ENCODE measurements at places on chromosomes 7 and 10.

DNA sequence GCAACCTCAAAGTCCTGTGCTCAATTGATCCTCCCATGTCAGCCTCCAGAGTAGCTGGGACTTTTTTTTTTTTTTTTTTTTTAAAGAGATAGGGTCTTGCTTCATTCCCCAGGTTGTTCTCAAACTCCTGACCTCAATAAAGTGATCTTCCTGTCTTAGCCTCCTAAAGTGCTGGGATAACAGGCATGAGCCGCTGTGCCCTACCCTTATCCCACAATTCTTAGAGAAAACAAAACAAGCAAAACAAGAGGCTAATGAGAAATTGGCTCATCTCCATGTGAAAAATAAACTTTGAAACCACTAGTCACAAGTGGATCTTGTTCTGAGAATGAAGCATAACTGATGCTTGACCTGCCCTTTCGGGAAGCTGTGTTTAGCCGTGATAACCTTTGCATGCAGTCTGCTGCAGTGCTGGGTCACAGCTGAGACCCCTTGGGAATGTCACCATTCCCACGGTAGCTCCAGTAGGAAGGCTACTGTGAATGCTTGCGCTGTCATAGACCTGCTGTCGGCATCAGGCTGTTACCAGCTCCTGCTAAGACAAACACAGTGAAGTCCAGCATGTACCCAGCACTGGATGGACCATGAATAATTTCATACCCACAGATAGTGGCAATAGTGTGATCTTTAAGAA, 290.7 kb upstream of the KIAA1217 start:
- no peak for DNase-seq

GRCh38 chr10:110556969-110557601, 10.4 kb upstream of the SMC3 start:
- peak; percentile 75 for DNase-seq

DNA sequence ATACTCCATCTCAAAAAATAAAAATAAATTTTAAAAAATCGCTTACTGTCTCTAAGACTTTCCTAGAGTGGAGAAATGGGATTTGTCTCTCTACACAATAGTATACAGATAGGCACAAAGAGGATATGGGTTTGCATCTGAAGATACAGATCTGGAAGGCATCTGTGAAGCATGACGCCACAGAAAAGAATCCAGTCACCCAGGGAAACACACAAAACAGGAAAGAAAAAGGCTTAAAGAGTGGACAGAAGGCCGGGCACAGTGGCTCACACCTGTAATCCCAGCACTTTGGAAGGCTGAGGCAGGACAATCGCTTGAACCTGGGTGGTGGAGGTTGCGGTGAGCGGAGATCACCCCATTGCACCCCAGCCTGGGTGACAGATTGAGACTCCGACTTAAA, 61.3 kb downstream of the SKIDA1 start:
- no peak for DNase-seq

DNA sequence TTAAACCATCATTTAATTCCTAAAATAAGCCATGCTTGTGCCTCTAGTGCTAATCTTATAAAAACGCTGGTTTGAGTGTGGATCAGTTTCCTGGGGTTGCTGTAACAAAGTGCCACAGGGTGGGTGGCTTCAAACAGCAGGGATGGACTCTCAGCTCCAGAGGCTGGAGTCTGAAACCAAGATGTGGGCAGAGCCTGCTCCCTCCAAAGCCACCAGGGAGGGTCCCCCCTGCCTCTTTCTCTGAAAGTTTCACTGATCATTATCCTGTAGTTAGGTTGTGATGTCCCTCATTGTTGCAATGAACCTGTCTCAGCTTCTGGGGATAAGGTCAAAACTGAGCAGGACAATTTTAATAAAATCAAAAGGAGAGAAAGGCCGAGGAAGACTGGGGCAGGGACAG, 251.9 kb upstream of the TCERG1L start:
- no peak for DNase-seq

DNA sequence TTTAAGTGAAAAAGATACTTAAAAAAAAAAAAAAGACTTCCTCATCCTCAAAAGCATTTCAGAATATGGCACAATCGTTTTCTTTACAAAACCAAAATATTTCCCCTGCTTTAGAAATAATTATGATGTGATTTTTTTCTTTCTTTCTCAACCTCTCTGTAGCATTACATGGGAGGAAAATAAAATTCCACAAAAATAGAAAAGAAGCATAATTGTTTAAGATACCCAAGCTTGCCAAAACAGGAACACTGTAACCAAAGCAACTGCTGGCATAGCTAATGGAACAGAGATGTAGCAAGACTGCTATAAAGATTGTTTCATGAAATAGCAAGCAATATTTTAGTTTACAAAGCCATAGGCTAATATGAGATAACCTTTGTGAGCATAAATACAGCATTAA, 75.6 kb upstream of the GPR22 start:
- DNase-seq = no peak

- DNase-seq = no peak
Measured at GRCh38 chr7:52053525-52053924, 736.9 kb upstream of the COBL start.

- no peak for DNase-seq
Measured at GRCh38 chr10:1151076-1152033, 95.2 kb downstream of the WDR37 start.

- no peak for DNase-seq
Measured at GRCh38 chr7:111308691-111309090, 217.8 kb downstream of the LRRN3 start.

- DNase-seq = no peak
Measured at GRCh38 chr7:107551936-107552335, 11.8 kb downstream of the COG5 start.

- no peak for DNase-seq
Measured at GRCh38 chr10:84548869-84549268, 220.5 kb downstream of the CCSER2 start.

- no peak for DNase-seq
Measured at GRCh38 chr7:47326220-47326619, 255.7 kb downstream of the TNS3 start.

GRCh38 chr7:71131256-71132126, 453 bp upstream of the GALNT17 start:
- DNase-seq = no peak

DNA sequence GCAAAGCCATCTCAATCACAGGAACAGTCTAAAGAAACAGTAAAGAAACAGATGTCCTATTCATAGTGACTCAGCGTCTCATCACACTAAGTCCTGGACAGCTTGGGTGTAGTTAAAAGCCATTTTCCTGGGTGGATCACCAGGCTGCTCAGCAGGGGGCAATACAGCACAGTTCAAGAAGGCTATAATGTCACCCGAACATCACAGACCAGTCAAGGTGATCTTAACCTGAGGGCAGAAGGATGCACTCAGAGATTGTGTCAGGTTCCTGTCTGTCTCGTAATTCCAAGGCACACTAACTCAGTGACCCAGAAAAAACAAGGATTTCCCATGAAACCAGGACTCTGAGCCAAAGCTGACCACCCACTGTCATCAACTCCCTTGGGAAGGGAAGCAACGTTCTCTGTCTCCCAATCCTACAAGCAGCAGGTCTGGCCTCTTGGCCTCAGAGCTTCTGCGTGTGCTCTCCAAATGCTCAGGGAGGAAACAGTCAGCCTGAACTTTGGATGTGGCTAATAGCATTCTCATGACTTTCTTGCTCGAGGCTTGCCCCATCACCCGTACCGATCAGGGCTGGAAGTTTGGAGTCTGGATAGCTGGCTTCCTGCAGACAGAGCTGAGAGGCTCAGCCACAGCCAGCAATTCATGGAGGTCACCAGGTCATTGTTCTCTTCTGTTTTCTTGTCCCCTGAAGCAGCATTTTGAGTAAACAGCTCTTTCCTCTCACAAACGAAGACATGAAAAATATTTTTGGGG, 90.4 kb upstream of the FAM171A1 start:
- DNase-seq = no peak

DNA sequence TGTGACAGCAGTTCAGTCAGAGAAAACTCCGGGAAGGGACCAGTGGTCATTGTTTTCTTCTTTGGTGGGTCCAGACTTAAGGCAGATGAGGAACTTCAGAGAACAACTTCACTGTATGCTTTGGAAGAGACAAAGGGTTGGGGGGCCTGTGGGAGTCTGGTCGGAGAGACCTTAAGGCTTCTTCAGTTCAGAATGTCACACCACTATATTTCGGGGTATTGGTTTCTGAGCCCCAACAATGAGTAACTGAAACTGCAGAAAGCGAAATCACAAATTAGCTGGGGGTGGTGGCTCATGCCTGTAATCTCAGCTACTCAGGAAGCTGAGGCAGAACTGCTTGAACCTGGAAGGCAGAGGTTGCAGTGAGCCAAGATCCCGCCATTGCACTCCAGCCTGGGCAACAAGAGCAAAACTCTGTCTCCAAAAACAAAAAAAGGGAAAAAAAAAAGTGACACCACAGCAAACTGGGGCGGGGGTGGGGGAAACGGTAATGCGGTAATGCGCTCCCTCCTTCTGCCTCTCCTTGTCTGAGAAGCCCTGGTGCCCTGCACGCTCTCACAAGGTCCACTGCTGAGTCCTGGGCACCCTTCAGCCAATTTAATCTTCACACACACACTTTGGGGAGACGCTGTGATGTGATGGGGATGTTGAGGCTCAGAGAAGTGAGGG, 2.2 kb upstream of the ADIRF start:
- peak; percentile 23 for DNase-seq

- DNase-seq = peak; percentile 39
Measured at GRCh38 chr10:42866115-42866995, 83.8 kb downstream of the BMS1 start.

DNA sequence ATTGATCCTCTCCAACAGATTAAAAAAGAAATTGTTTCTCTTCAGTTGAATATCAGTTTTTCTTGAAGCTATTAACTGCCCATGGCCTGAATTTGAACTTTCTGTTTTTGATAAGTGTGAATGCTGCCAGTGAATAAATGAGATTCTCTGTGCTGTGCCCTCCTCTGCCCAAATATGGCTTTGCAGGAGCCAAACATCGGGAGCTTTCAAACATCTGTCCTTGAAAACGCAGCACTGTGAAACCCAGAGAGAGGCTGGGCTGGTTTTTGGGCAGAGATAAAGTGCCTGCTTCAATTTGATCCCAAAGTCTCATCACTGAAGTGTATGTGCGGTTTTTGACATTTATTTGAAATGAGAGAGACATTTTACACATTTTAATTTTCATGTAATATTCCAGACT, 268.3 kb upstream of the SHH start:
- DNase-seq = no peak

- no peak for DNase-seq
Measured at GRCh38 chr7:149854611-149855360, 16.6 kb downstream of the ZNF862 start.

DNA sequence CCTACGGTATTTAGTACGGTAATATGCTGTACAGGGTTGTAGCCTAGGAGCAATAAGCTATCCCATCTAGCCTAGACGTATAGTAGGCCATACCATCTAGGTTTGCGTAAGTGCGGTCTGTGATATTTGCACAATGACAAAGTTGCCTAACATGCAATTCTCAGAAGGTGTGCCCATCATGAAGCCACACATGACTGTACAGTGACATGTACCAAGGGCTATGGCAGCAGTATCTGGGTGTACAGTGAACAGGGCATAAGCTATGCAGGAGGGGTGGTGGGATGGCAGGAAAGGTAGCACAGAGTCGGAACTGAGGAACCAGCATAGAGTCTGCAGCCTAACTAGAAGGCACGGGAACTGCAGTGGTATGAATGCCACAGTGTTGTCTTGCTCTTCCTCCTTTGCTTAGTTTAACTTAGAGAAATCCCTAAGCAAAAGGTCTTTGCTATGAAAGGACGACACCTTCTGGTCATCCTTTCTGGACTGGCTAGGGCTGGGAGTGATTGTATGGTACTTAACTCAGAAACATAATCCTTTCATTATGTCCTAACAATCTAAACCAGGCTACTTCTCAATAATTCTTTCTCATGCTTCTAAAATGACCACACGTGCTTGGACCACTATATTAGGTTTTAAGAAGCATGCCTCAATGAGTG, 93.5 kb downstream of the DYNC1I1 start:
- DNase-seq = no peak

DNA sequence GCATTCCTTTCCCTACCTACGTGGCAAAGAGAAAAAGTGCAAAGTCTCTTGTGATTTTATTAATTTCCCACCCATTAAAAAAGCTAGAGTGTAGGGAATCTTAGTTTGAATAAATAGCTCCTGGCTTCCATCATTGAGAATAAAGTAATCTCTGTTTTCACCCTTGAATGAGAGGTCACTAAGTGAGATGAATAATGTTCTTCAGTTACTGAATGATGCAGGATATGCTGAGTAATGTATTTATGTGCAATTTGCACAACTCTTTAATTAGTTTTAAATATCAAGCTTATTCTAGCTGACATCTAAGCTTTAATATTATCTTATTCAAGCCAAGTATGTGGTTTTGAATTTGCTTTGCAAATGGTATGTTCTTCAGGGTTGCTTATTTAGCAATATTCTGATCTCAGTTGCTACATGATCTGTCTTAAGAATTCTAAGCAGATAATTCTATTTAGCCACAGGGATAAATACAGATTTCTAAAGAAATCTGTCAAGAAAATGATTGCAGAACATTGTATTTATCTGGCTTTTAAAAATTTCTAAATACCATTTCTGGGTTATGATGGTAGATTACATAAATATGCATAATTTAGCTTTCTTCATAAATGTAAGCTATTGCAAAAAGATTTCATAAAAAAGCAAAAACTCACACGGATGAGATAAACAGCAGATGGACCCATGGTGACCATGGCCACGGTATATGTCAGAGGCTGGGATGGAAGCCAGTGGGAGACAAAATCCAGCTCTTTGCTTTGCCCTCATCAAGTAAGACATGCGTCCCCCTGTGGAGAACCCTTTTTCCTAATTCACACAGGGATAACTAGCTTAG, 141.0 kb downstream of the MACC1 start:
- DNase-seq = no peak

DNA sequence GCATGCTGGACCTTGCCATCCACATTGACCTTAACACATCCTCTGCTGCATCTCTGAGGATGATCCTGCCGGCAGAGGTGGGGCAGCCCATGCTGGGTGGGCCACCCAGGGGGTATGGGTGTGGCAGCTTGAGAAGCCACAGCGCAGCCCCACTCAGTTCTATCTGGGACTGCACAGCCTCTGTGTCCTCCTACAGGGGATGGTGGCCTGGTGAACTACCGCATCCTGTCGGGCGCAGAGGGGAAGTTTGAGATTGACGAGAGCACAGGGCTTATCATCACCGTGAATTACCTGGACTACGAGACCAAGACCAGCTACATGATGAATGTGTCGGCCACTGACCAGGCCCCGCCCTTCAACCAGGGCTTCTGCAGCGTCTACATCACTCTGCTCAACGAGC, 12.2 kb upstream of the C10orf105 start:
- DNase-seq = no peak

DNA sequence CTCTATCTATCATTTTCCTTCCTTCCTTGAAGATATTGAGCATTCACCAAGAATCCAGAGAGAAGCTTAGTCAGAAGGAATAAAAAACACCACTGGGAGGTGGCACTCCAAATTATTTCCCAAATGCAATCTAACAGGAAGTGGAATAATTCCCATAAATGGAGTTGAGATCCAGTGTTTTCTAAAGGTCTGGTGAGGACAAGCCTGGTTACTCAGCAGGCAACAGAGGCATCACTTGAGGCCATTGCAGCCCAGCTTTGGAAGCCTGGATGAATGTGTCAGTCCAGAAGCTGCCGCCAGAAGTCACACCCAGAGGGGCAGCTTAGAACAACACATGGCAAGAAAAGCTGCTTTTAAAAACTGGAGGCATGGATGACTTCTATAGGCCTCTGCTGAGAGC, 288.9 kb upstream of the KLF6 start:
- DNase-seq = no peak

GRCh38 chr10:10685566-10685965, 332.1 kb upstream of the CELF2 start:
- no peak for DNase-seq

- no peak for DNase-seq
Measured at GRCh38 chr10:69022611-69023010, 34.0 kb downstream of the KIFBP start.

GRCh38 chr7:4607311-4607729, 74.8 kb upstream of the FOXK1 start:
- DNase-seq = no peak
